ENCODE measurements at places on chromosomes 11 and 22.

DNA sequence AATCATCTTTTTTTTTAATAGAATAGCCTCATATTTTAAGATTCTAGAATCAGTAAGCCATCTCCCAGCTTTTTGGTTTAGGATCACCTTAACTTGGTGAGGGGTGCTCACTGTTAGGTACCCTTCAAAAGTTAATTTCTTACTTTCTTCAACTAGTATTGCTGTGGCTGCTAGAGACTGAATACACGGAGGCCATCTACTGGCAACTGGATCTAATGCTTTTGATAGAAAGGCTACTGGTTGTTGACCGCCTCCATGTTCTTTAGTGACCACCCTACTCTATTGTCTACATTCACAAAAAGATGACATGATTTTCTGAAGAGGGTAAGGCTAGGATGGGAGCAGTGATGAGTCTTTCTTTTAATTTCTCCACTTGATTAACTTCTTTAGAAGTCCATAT, 16.7 kb upstream of the ALDH3B2 start:
- no peak for DNase-seq

DNA sequence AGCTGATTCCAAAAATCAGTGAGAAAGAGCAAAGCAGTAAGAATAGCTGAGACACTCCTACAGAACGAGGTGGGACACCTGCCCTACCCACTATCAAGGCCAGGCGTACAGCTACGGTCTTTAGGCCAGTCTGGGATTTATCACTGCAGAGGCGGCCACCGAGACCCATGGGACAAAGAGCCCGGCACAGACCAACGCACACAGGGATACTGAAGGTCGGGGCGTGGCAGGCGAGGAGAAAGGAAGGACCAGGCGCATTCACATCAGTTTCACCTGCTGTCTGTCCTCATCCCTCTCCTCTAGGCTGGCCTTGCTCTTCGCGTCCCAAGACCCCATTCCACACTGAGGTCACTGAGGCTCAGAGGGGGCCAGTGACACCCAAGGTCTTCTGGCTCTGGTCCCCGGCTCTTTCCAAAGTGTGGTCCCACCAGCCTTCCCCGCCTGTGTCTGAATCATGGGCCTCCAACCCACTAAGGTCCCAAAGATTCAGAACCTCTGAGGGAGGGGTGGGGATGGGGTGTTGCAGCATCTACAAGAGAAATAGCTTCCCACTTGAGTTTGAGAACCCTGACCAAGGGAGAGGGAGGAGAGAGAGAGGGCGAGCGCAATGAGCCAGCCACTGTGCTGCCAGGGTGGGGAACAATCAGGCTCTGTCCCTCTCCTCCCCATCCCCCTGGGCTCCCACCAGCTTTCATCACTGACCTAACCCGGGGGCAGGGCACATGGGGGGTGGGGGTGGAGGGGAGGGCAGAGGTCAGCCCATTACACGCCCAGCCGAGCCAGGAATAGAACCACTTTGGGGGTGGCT, 7.2 kb upstream of the PICK1 start:
- no peak for DNase-seq

DNA sequence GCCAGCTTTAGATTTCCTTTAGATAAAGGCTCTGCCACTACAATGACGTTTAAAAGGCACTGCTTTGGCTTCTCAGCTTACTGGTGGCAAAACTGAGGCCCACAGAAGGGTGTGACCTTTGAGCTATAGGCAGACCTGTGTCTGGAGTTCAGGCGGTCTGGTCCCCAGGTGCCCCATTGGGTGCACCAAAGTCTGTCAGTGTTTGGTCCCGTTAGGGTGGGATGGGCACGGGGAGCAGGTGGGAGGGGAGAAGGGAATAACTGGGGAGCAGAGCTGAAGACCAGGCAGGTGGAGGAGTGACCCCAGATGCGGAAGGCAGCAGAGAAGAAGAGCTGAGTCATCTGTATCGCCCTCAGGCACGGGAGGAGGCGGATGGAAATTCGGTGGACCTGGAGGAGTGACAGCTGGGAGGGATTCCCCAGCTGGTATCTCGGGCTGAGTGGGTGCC, 45.3 kb upstream of the GCAT start:
- no peak for DNase-seq

- no peak for DNase-seq
These were observed 15.3 kb upstream of the CNTF start for GRCh38 chr11:58606930-58607714.

DNA sequence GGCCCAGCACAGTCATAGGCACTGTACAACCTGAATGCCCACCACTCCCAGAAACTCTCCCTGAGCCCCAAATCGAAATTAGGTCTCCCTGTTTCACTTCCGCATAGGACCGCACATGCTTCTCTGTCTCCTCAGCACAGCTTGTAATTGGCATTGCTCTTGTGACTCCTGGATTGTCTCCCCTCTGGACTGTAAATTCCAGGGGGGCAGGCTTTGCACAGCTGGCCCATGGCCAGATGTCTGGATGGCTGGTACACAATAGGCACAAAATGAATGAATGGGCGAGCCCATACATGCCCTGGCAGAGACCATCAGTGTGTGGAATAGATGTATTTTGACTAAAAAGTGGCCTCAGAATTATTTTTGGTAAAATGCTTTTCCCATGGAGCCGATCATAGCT, 63.3 kb upstream of the PHF21B start:
- no peak for DNase-seq

DNA sequence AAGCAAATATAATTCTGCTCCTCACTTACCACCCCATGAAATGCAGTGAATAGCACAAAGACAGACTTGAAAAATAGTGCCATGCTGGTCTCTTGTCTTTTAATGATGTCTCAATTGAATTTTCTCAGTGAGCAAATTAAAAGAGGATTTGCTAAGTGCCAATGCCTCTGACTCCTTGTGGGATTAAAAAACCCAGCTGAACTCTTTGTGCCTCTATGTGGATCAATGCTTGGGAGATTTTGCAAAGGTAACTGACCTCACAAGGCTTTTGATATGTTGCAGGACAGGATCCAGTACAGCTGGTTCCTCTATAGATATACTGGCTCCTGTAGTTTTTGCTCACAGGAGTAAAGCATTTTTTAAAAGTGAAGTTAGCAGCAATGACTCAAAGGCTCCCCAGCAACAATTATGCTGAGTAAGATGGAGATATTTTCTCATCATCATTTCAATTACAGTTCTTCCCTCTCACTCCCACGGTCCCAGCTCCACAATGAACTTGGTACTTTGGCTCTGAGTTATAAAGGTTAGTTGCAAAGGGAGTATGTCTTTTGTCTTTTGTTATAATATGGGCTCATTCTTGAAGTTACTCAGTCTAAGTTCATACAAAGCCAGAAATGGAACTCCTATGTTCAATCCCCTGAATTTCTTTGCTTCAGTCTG, 471.5 kb downstream of the LRRC4C start:
- no peak for DNase-seq

DNA sequence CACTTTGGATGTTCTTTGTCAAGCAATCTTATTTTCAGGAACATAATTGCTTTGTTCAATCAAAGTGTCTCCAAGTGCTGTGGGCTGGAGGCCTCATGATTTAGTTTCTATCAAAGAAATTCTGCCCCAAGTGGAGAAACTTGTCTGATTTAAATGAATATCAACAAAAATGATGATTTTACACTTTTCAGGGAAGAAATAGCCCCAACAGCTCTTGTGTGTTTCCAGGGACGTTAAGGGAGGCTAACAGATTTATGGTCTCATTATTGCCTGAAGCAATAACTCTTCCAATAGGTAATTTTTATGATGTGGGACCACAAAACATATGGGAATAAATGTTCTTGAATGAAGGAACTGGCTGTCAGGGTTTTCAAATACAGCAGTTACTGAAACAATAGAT, 699.1 kb downstream of the FAM181B start:
- no peak for DNase-seq

DNA sequence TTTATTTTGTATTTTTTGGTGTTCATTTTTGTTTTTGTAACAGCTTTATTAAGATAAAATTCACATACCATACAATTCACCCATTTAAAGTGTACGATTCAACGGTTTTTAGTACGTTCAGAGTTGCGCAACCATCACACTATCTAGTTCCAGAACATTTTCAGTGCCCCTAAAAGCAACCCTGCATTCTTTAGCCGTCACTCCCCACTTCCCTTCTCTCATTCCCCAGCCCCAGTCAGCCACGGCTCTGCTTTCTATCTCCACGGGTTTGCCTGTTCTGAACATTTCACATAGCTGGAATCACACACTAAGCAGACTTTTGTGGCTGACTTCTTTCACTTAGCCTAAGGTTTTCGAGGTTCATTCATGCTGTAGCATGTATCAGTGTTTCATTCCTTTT, 9.6 kb upstream of the KCNQ1OT1 start:
- no peak for DNase-seq

- no peak for DNase-seq
These were observed 42.7 kb downstream of the OR5B17 start for GRCh38 chr11:58316142-58316541.

DNA sequence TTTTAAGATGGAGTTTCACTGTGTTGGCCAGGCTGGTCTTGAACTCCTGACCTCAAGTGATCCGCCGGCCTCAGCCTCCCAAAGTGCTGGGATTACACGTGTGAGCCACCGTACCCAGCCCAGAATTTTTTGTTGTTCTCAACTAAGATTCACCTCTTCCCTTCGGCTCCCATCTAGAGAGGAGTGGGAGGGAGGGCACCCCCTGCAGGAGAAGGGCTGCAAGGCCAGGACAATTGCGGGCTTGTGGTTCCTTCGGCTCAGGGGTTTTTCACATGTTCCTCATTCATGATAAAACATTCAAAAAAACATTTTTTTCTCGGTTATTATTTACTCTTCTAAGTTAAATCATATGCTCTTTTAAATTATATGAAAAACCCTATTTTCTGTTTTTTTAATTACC, 201.1 kb upstream of the LRRC4C start:
- no peak for DNase-seq

GRCh38 chr11:119144825-119145486, 3.9 kb upstream of the ABCG4 start:
- peak; percentile 74 for DNase-seq

DNA sequence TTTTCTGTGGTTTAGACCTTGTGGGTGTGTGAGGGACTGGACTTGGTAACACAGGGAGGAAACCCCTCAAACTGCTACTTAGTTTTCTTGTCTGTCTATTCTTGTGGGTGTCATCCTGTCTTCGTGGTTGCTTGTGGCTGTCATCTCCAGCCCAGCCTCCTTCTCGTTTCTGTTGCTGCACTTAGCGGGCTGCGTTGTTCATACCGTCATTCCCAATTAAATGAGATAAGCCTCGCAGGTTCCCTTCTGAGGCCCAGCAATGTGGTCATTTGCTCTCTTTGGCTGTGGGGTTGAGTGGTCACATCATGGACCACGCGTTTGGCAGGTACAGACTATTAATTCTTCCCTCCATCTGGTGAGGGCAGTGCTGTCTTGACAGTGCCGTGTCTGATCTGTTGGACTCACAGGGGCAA, 18.8 kb downstream of the PANX1 start:
- DNase-seq, result no peak

DNA sequence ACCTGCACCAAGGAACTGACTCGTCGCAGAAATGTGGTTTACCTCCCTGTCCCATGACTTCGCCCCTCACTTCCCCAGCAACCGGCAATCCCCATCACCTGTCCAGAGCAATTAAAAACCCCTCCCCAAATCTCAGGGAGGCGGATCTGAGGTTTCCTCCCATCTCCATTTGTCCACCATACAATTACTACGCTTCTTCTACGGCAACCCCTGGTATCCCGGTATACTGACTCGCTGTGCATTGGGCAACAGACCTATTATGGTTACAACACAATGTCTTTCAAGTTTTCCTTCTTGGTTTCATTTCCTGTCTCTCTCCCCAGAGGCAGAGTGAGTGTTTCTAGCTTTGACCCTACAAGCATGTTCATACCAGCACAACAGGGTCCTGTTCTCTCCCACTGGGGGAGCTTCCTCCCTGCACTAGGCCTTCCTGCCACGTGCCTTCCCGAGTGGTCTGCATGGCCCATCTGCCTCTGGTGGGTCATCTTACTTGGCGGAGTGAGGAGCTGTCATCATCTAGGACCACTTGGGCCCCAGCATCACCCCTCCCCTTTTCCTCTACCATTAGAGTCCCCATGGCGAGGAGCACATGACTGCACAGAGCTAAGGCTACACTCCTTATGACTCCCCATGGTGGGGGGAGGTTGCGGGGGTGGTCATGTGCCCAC, 30.3 kb upstream of the NAP1L4 start:
- no peak for DNase-seq

- DNase-seq, result no peak
These were observed 30.8 kb downstream of the SBF1 start for GRCh38 chr22:50443801-50444625.

DNA sequence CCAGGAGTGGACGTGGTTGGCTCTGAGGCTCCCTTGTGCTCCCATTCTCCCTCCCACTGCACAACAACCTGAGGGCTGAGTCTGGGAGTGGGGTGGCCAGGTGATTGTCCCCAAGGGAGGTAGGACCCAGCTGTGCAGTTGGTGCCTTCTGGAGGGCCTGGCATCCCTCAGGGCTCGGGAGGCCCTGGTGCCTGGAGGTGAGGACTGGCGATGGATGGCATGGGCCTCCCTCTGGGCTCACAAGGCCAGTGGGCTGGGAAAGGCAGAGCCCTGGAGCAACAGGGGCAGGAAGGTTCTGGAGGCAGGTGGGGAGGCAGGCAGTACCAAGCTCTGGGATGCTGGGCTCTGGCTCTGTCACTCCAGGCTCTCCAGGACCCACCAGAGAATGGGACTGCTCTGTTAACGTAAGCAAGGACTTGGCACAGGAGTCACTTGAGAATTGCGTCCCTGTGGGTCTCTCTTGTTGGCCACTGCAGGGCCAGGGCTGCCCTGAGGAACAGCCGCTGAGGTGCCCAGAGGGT, 114.2 kb downstream of the KCNQ1OT1 start:
- no peak for DNase-seq

- DNase-seq, result no peak
These were observed 155.5 kb downstream of the SHANK2 start for GRCh38 chr11:71096751-71097388.

DNA sequence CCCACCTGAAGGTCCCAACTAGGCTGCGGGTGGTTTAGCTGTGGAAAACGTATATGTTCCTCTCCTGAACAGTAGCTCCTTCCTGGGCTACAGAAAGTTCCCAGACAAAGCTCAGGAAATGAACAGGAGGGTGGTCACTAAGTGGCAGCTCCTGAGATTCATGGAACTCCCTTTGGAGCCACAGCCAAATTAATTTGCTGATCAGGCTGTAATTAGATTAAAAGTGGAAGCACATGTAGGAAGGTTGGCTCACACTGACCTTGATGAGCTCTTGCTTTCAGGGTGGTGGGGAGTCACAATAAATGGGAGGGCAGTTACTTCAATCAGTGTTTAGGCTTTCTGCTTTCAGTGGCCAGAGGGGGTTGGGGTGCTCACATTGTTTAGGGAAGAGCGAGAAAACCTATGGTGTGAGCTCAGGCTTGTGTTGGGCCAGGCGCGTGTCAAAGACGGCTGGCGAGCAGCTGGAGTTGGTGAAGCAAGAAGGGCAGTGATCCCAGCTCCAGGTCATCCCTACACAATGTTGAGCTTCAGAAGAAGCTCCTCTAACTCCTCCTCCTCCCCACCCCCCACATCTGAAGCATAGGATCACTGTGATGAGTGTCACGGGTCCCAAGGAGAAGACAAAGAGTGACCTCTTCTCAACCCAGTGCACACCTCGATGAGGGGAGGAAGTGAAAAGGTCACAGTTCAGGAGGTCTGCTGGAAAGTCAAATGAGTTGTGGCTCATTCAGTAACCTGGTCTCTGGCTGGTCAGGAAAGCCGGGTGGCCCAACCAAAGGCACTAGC, 42.5 kb downstream of the CLPB start:
- no peak for DNase-seq

- DNase-seq, result no peak
These were observed 4.4 kb downstream of the ASCL2 start for GRCh38 chr11:2265854-2266585.
